T-helper 2 cell (primary cell): ENCODE measurements at places on chromosomes 3 and 15.

DNA sequence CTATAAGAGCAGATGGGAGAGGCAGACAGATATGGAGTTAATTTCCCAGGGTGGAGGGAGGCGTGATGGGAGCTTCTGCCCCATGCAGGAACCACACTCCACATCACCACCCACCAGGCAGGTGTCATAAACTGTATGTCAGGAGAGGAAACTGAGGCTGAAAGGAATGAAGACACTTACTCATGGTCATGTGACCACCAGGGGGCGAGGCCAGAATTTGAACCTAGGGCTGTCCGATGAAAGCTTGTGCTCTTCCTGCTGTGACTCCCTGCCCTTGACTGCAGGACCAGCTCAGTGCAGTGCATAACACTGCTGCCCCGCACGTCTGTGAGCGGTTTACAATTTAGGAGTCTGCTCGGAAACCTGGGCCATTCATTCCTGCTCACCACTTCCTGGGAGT is 28.8 kb downstream of the NUP210 start:
- DNase-seq = peak; percentile 24

DNA sequence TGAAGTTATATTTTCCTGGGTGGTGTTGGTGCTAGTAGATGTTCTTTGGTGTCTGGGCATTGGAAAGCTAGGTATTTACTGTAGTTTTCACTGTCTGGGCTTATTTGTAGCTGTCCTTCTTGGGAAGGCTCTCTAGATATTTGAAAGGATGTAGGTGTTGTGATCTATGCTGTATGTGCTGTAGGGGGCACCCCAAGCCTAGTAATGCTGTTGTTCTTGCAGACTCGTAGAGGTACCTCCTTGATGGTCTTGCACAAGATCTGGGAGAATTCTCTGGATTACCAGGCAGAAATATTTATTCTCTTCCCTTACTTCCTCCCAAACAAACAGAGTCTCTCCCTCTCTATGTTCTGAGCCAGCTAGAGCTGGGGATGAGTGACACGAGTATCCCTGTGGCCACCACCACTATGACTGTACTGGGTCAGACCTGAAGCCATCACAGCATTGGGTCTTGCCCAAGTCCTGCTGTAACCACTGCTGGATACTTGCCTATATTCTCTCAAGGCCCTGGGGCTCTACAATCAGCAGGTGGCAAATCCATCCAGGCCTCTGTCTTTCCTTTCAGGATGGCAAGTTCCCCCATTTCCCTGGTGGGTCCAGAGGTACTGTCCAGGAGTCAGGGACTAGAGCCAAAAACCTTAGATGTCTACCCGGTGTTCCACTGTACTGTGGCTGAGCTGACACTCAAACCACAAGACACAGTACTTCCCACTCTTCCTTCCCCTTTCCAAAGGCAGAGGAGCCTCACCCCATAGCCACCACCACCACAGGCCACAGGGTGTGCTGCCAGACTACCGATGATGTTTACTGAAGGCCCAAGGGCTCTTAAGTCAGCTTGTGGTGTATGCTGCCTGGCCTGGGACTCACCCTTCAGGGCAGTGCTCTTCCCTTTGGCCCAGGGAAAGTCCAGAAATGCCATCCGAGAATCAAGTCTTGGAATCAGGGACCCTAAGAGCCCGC is 195.2 kb upstream of the DPPA4 start:
- DNase-seq = peak; percentile 31

- no peak for DNase-seq
Measured at GRCh38 chr15:57340682-57341259, 35.5 kb upstream of the CGNL1 start.

GRCh38 chr3:174242311-174243041 is 616.7 kb upstream of the NAALADL2 start:
- DNase-seq = no peak

- DNase-seq = no peak
Measured at GRCh38 chr15:101560722-101561583, 71.4 kb upstream of the PCSK6 start.

- no peak for DNase-seq
Measured at GRCh38 chr3:80785475-80785874, 976.0 kb downstream of the GBE1 start.

- DNase-seq = no peak
Measured at GRCh38 chr15:81288040-81288439, 35.9 kb downstream of the STARD5 start.

GRCh38 chr3:45929042-45929679 is 14.1 kb upstream of the CXCR6 start:
- DNase-seq = no peak

GRCh38 chr3:194537732-194538247 is 51.0 kb upstream of the ATP13A3 start:
- no peak for DNase-seq
